ENCODE measurements at places on chromosomes 7 and 10.

DNA sequence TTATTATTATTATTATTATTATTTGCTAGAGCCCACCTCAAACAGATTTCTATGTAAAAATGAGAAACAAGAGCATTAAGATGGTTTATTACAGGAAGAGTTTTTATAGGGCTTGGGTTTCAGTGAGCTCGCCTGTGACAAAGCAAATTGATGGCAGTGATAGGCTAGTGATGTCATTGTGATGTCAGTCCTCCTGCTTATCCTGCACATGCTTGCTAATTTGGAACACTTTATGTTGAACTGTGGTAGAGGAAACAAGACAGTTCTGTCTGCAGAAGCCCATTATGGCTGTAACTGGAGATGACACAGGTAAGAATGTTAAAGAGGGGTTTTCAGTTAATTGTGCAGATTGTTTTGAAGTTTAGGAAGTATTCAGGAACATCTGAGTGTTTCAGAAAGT is 68.3 kb downstream of the CREM start:
- no peak for DNase-seq

DNA sequence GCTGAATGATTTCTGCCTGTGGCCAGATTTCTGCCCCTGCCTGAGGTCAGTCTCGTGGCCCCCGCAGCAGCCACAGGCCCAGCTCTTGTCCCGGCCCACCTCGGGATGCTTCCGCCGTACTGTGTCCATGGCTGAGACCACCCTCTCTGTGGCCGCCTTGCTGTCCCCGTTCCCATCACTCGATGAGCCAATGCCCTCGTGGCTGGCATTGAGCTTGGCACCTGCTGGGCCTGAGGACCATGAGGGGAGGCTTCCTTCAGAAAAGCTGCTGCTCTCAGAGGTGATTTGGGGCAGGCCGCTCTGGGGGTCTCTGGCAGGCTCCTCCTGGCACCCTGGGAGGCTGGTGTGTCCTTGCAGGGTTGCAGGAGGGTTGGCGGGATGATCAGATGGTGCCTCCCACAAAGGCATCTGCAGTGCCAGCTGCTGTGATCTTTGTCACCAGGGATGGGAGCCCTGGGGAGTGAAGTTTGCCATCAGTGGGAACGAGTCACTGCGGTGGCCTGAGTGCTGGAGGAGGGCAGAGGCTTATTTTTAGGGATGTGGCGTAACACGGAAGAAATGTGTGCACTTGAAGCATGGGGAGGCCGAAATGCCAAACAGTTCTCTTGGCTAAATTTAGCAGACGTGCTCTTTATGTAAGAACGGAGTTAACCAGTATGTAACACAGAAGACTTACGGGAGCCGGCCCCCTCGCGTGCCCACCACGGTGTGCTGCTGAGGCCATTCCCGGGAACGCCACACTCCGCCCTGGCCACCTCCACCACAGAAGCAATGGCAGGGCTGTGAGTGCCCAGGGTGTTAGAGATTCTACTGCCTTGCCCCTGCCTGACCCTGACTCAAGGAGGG is 47.7 kb downstream of the VIPR2 start:
- no peak for DNase-seq

GRCh38 chr7:134758981-134759380 is 20.5 kb upstream of the CALD1 start:
- no peak for DNase-seq

DNA sequence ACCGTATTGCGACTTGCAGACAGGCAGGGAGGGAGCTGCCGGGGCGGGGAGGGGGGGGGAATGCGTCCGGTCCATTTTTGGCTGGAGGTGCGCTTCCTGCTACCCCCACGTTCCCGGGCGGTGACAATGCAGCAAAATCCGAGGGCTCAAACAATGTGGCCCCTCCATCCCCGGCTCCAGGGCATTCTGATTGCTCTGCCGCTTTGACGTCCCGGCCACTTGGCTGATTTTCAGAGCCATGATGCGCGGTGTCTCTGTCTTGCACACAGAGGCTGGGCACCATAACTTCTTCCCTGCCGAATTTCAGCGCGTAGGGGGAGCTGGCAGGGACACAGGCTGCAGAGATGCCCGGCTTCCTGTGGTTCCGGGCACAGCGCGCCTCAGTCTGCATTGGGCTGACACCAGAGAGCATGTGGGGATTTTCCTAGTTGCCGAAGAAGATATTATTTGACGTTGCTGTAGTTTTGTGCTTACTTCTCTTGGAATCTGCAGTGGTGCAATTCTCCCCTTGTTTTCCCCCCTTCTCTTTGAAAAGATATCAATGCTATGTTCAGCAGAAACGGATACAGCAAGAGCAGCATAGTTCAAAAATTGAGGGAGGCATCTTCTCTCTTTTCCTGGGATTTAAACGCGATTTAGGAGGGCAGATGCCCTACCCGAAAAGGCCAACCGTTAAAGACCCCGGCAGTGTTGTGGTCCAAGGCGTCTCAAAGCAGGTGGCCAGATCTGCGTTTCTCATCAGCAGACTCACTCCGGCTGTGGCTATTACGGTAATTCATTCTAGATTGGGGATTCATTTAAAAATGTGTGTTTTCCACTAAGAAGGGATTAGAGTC is 1.4 kb downstream of the HECW1 start:
- no peak for DNase-seq

GRCh38 chr10:122854648-122855047 is 9.0 kb upstream of the CUZD1 start:
- DNase-seq, result no peak

- no peak for DNase-seq
These were observed 19.0 kb upstream of the CLDN4 start for GRCh38 chr7:73811760-73812168.

GRCh38 chr7:92417913-92418312 is 29.4 kb upstream of the GATAD1 start:
- DNase-seq, result no peak

DNA sequence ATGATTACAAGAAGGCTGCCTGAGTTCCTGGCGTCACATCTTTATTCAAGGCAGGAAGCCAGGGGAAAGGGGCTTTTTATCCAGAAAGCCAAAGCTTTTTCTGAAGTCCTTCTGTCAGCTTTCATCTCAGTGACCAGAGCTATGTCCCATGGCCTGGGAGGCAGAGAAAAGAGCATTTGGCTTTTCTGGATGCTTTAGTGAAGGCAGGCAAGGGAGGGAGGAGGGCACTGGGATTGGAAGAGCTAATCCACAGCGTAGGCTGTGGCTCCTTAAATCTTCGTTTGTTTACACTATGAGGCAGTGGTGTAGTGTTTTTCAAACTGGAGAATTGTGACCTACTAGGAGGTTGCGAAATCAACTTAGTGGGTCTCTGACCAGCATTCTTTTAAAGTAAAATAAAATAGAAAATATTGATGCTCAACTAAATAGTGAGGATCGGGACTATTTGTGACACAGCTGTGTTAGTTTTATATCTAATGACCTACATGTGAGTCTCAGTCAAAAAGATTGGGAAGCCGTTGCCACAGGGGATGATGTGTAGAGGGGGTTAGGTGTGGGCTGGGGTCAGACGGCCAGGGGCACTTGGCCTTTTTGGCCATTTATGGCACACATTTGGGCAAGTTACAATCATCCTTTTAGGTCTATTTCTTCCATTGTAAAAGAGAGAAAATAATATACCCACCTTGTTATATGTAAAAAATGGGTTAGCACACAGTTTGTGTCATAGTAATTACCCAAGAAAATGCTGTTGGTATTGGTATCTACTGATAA is 14.1 kb downstream of the CRYGN start:
- no peak for DNase-seq

GRCh38 chr10:126669168-126669567 is 1.3 kb downstream of the C10orf90 start:
- DNase-seq, result no peak

- no peak for DNase-seq
These were observed 1.7 kb downstream of the EGFR start for GRCh38 chr7:55020466-55020871.

DNA sequence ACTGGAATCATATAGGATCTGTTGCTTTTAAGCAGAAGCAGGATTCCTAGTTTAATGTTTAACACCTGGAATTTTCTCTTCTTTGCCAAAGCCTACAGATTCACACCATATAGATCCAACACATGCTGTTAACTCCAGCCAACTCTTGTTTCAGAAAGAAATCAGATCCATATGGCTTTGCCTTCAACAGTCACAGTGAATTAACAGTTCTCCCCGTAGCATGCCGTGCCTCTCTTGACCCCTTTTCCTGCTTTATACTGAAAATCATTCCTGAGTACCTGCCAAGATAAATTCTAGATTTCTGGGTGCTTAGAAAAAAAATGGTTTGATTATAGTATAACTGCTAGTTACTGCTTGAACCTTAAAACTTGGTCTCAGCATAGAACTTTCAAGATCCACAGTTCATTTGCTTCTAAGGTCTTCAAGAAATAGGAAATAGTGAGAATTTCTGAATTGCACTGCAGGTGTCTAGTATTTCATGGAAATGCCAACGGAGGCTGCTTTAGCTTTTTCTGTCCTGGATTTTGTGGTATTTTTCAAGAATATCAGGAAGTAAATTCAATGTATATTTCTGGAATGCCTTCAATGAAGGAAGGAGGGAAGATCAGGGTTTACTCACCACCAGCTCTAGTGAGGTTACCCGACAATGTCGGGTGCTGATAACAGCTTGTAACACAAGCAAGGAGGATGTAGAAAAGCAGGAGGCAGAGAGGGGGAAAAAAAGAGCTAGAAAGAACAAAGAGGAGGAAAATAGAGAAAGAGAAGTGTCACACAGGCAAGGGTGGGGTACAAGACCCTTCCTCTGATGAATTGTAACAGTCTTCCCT is 6.6 kb downstream of the AASS start:
- DNase-seq, result no peak
